Renal cortical epithelial cell (primary cell): ENCODE measurements at places on chromosomes 7 and 10.

DNA sequence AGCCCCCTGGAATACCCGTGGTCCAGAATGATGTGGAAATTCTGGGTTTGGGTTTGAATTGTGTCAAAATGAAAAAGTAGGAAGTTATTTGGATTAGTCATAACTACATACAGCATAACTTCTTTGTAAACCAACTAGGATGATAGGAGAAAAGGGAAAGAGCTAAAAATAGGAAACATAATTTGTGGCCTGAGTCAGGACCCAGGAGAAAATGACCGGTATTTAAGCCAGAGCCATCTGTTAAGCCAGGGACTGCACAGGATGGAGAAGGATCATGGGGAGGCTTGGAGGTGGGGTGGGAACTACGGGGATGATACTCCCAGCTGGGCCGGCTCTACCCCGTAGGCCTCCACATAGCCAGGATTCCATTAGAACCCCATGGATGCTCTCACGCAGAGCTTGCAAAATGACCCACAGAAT is 98.6 kb downstream of the MYOF start:
- peak; percentile 25 for DNase-seq

- DNase-seq, result no peak
Observed at GRCh38 chr7:38520741-38521140, 110.4 kb downstream of the AMPH start.

DNA sequence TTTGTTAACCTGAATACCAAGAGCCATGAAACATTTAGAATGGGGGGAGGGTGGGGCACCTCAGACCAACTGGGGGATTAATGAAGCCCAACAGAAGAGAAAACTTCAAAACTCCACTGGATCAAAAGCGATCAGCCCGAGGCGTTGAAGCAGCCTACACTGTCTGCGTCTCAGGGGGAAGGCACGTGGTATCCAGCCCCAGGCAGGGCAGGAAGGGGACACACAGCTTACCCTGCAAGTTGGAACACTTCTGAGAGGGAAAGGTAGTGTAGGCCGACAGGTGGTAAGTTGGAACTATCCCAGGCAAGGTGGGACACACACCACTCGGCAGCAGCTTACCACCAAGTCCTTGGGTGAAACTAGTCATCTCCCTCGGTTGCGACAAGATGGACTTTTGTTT is 102.9 kb downstream of the TAX1BP1 start:
- no peak for DNase-seq

- no peak for DNase-seq
Observed at GRCh38 chr10:97511711-97512440, 13.2 kb downstream of the UBTD1 start.

DNA sequence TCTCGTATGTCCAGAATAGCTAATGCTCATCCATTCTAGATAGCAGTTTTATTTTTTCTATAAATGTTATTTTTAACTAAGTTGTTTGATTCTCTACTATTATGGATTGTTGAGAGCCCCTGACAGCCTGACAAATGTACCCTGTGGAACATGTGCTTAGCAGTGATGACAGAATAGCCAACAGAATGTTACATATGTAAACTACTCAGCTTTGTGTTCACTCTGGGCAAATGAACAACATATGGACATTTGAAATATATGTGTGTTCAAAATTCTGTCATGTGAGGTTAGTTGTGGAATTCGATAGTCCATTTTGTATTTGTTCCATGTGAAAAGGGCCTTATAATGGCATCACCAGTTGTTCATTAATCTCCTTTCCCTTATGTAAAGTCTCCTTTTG is 199.7 kb downstream of the EXOC4 start:
- no peak for DNase-seq

- DNase-seq, result no peak
Observed at GRCh38 chr10:65565246-65565645, 1360.6 kb upstream of the LRRTM3 start.

DNA sequence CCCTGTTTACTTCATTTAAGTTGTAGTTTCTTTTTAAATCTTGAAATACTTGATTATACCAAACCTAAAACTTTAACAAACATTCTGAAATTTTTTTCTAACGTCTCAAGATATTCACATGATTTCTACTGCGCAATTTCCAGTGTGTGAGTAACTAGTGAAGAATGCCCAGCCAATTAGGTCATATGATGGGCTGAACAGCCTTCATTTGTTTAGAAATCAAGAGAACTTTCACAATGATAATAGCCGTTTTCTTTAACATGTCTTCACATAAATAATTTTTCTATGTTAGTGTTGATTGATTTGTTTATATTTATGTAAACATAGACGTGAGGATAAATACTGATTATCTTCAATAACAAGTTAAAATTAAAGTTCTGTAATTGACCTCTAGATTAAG is 21.8 kb downstream of the STAM start:
- peak; percentile 93 for DNase-seq

DNA sequence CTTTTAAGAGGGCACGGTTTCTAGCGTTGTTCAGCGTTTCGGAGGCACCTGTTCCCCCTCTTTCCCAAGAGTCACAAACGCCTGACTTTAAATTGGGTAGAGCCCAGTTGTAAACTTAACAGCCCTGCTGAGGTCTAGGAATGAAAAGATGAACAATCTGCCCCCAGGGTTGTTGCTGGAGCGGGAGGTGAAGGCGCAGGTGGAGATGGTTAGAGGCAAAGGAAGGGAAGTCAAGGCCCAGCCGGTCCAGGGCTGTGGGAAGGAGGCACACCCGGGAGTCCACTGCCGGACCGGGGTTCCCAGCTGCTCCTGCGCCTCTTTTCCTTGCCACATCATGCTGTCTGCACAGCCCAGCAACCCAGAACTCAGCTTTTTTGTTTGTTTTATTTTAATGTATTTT is 770 bp downstream of the PRXL2A start:
- DNase-seq, result no peak

DNA sequence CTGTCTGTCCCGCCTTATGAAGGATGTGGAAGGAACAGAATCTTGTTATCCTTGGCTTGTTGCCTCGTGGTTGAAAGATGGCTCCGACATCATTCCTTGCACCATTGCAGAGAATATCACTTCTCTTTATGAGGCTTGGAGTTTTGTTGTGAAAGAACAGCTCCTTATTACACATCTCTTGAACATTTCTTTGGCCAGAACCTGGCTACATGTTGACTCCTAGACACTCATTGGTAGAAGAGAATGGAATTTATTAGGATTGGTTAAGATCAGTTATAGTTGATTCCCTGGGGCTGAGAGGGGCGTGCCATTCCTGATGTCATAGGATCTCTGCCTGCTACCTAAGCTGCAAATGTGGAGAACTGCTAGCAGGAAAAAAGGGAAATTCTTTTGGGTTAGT is 180.5 kb upstream of the CTBP2 start:
- peak; percentile 15 for DNase-seq

GRCh38 chr7:155785536-155785935 is 26.7 kb downstream of the SHH start:
- DNase-seq, result peak; percentile 18

- no peak for DNase-seq
Observed at GRCh38 chr10:19572056-19572455, 244.2 kb upstream of the PLXDC2 start.

DNA sequence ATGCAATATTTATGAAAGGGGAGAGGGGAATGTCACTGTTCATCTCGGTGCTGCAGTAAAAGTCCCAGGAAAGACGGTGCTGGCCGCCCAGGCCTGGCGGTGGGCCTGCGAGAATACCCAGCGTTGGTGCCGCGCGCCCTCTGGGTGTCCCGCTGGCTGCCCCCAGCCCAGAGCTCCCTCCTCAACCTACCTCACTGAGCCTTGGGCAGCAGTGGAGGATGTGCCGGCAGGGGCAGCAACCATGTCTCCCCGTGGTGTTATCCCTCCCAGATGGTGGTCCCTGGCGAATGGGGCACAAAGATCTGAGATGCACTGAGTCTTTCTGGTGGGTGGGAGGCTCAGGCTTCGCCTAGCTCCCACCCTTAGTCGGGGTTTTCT is 9.5 kb upstream of the TLX1 start:
- no peak for DNase-seq

DNA sequence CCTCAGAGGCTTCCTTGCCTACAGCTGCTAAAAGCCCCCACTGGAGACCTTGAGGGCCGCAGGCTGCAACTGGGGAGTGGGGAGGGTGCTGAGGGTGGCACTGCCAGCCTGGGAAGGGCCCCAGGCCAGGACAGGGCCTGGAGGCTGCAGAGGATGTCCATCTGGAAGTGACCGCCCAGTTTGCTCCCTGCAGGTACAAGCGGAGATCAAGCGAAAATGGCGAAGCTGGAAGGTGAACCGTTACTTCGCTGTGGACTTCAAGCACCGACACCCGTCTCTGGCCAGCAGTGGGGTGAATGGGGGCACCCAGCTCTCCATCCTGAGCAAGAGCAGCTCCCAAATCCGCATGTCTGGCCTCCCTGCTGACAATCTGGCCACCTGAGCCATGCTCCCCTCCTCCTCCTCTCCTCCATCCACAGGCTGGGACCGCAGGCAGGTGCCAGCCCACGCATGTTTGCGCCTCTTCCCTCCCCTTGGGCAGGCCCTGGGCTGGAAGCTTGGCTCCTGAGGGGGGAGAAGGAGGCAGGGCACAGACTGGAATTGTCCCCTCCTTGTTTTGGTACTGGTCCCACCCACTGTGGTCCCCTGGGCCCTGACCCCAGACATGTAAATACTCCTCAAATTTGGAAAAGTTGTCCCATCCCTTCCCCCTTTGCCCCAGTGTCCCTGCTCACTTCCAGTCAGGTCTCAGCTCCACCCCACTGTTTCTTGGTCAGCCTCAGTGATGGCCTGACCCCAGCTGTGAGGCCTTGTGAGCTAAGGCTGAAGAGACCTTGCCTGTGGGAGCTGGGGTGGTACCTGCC is 54.4 kb downstream of the ADCYAP1R1 start:
- no peak for DNase-seq

GRCh38 chr7:139627831-139628230 is 104.3 kb downstream of the CLEC2L start:
- no peak for DNase-seq

GRCh38 chr7:84841809-84842208 is 345.0 kb downstream of the SEMA3D start:
- DNase-seq, result no peak

DNA sequence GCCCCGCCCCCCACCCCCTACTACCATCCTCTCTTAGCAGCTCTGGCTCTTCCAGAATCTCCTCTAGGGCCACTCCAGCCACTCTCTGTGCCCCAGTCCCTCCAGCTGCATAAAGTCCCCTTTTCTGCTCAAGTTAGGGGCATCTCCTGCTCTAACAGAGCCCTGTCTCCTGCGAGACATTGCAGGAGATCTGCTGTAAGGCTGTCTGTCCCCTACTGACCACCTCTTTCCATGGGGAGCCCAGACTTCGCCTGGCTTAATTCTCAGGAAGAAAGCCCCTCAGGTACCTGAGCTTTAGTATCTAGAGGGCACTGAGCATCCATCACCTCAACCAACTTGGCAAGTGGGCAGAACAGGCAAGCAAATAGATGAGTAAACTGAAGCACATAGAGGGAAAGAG is 200.7 kb upstream of the ZMIZ1 start:
- DNase-seq, result no peak
